Fibroblast of villous mesenchyme (primary cell): ENCODE measurements at places on chromosomes 13 and 19.

- no peak for DNase-seq
Measured at GRCh38 chr13:40457929-40458719, 208.3 kb downstream of the FOXO1 start.

DNA sequence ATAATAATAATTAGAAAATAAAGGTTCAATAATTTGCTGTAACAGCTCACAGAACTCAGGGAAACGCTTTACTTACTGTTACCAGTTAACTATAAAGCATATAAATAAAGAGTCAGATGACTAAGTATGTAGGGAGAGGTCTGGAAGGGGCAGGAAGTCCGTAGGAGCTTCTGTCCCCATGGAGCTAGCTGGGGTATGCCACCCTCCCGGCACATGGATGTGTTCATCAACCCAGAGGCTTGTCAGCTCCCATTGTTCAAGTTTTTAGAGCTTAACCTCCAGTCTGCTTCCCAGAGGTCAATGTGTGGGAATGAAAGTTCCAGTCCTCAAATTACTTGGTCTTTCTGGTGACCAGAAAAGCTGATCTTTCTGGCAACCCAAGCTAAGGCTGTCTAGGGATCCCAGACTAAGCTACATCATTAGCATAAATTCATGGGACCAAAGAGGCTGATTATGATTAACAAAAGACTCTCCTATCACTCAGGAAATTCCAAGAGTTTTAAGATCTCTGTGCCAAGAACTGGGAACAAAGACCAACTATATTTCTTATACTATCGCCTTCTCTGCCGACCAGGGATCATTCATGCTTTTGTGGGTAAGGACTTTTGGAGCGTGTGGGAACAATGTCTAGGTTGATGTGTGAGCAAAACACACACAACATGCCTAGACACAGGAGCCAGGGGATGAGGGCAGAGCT is 31.7 kb upstream of the ZNF507 start:
- no peak for DNase-seq

- no peak for DNase-seq
Measured at GRCh38 chr19:14187561-14187960, 18.4 kb downstream of the ADGRL1 start.

- peak; percentile 21 for DNase-seq
Measured at GRCh38 chr13:80931766-80932165, 590.8 kb upstream of the SPRY2 start.

DNA sequence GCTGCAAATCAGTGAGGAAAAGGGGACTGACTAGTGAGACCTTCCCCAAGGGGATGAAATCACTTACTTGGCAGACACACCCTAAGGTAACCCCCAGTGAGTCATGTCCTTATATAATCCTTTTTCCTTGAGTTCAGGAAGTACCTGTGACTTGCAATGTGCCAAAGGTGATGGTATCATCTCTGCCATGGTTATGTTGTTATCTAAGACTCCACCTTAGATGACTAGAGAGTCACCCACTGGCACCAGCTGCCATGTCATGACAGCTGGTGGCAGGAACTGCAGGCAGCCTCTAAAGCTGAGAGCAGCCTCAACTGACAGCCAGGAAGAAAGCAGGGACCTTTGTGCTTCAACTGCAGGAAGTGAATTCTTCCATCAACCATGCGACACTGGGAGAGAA is 12.5 kb downstream of the PBX4 start:
- no peak for DNase-seq

DNA sequence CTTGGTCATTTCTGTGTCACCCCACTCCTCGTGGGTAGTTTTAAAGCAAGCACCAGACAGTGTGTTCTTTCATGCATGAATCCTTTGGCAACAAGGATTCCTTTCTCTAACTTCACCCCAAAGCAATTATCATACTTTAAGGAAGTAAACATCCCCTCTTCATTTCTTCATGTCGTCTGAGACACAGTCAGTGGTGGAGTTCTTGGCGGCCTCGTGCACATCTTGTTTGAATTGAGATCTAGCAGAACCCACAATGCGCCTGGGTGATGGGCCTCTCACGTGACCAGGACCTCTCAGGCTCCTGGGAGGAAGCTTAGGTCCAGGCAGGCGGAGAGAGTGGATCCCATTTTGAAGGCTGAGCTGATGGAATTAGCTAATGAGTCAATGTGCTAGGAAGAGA is 2.6 kb downstream of the ACSBG2 start:
- peak; percentile 28 for DNase-seq

- no peak for DNase-seq
Measured at GRCh38 chr19:55157064-55157908, at the start of gene TNNI3. Gene TNNI3, minus strand, starts transcription at chr19:55157732. Its CDS starts 143 bp downstream, at chr19:55157589.

DNA sequence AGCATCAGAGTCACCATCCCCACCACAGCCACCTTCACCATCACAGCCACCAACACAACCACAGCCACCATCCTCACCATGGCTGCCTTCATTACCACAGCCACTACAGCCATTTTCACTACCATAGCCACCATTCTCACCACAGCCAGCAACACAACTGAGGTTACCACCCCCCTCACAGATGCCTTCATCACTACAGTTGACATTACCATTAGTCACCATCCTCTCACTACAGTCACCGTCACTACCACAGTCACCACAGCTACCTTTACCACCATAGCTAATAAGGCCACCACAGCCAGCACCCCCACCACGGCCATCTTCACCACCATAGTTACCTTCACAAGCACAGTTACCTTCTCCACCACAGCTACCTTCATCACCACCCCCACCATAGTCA is 269.6 kb downstream of the DNAJC15 start:
- DNase-seq, result no peak

GRCh38 chr13:59867867-59868266 is 295.9 kb downstream of the DIAPH3 start:
- no peak for DNase-seq

GRCh38 chr13:107035778-107036177 is 467.8 kb upstream of the ARGLU1 start:
- DNase-seq, result no peak

DNA sequence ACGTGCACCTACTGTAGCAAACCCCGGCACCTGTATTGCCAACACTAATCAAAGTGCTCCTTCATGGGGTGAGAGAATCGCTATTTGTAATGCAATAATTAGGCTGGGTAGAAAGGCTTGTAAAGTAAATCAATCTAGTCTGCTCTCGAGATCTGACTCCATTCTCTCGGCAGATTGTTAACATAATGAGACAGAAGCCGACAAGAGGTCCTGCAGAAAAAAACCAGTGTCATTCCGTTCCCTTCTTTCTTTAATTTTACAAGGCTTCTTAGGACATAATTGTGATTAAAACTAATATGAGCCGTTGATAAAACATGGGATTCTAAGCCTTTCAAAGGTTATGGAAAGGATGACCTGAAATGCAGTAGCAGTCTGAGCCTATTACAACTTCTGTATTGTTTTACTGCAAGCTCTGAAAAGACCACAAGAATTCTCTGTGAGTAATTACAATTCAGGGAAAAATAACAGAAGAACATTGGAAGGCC is 530.0 kb downstream of the PCDH9 start:
- no peak for DNase-seq

DNA sequence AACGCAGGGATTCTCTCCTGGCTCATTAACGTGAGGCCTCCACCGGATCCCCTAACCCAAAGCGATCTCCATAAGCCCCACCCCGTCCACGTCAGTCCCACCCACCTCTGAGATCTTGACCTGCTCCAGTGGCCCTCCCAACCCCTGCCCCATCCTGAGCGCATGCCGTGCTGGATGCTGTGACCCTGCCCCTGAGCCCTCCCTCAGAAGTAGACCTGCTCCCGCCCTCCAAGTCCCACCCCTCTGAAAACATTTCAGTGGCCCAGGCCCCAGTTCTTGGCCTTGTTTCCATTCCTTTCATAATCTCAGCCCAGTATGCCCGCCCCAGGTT is 19.9 kb downstream of the LMTK3 start:
- DNase-seq, result no peak

GRCh38 chr13:50128428-50128931 is 113.2 kb downstream of the KCNRG start:
- no peak for DNase-seq

GRCh38 chr19:15251749-15252397 is 19.6 kb upstream of the EPHX3 start:
- DNase-seq, result peak; percentile 99

- peak; percentile 67 for DNase-seq
Measured at GRCh38 chr13:44906713-44907112, 82.6 kb downstream of the NUFIP1 start.

DNA sequence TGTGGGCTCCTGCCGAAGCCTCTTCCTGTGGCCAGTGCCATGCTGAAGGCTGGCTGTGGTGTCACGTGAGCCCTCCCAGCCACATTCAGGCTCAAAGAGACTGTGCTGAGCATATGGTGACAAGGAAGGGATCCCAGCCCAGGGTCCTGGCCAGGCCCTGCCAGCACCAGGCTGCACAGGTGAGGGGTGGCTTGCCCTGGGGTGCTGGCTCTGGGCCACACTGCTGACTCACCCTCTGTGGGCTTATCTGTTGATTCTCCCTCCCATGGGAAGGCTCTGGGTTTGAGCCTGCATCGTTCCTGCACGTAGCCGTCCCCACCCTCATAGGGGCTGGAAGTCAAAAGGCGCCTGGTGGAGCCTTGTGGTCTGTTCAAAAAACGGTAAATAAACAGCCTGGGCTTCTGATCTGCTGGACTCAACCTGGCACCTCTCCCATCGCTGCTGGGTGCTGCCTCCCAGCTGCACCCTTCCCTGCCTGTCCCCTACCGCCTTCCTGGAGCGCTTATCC is 31.1 kb downstream of the DNM2 start:
- peak; percentile 68 for DNase-seq

GRCh38 chr13:52112591-52112990 is 16.3 kb downstream of the NEK5 start:
- DNase-seq, result no peak

- no peak for DNase-seq
Measured at GRCh38 chr19:13299838-13300237, 149.6 kb downstream of the IER2 start.

- DNase-seq, result peak; percentile 11
Measured at GRCh38 chr19:289651-290371, 1.4 kb downstream of the PLPP2 start.

DNA sequence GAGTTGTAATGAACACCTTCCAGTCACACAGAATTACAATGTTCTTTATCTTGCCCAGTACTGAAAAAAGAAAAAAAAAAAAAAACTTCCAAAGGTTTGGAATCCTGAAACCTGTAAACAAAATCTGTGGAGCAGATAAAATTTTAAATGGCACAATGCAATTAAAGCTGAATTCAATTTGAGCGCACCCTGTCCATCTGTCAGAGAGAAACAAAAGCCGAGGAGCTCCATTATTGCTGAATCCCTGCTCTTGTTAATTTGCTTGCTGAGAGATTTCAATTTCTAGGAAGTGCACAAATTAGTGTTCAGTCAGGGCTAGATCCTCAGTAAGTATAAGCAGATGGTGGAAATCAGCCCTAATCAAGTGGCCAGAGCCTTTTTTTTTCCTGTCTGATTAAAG is 65.2 kb downstream of the DACH1 start:
- DNase-seq, result no peak

DNA sequence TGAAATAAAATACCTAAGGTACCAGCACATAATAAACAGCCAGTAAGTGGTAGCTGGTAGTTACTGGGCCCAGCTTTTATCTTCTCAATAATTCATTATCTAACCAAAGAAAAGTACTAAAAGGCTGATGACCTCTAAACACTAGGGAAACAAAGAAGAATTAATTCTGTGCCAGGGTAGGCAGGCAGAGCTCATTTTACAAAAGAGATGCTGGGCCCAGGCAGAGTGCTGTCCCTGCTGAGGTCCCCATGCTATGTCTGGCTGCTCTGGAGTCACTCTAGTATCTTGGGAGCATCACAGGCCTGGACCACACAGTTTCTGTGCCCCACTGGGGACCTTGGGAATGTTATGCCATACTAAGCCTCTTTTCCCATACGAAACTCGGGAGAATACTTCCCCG is 18.2 kb downstream of the ZNF507 start:
- DNase-seq, result no peak

GRCh38 chr19:17871878-17872250 is at the start of gene SLC5A5:
Gene SLC5A5, plus strand, starts transcription at chr19:17871945. Its CDS starts 375 bp downstream, at chr19:17872320.
- DNase-seq, result no peak

DNA sequence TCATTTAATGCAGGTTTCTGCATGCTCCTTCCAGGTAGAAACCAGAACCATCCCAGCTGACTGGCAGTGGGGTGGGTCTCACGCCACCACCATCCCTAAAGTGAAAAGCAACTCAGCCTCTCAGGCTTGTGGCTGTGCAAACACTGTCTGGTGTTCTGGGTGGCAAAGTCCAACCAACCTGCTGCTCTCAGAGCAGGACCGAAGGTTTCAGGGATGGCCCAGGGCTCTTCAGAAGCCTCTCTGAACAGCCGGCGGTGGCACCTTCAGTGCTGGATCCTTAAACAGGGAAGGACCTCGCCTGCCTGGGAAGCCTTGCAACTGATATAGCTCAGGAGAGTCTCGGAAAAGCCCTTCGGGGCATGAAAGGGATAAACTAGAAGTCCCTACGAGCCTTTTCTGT is 100.8 kb downstream of the COL4A1 start:
- DNase-seq, result no peak

- DNase-seq, result no peak
Measured at GRCh38 chr13:26771796-26772195, 11.2 kb upstream of the GPR12 start.

GRCh38 chr19:35608251-35608650 is 4.3 kb upstream of the HAUS5 start:
- no peak for DNase-seq

DNA sequence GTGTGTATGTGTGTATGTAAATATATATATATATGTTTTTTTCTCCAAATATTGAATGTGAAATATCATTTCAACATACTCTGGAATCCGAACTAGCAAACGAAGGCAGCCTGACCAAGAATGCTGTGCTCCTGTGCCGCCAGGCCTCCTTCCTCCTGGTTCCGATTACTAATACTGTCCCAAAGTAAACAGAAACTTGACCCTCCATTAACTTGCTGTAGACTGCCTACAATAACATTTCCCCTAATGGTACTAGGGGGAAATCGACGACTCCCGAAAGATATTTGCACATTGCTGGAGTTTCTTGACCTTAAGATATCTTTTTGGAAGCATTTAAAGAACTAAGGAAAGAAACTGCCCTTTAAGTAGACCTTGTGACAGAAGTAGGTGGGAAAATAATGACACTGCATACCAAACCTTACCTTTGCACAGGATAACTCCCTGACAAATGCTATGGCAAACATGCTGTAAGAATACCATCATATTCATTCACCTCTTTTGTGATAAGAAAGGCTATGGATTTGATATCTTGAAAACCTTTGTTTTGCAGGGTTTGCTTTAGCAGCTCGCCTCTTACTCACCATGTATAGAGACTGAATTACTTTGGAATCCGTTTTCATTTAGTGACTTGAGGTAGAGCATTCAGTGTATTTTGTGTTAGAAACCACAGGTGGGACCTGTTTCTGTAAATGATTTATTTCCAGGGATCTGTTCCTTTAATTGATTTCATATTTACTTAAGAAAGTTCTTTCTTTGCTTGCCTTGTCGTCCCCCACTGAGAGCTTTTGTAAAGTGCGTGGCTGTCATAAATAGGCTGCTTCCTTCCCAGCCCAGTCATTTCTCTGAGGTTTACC is 80.1 kb downstream of the KLF5 start:
- DNase-seq, result peak; percentile 35

- no peak for DNase-seq
Measured at GRCh38 chr19:34104096-34104495, 68.2 kb upstream of the LSM14A start.
